Activated CD4-positive, alpha-beta T cell treated with anti-CD3 and anti-CD28 coated beads for 4 hours (primary cell): ENCODE measurements at places on chromosomes 11 and 22.

DNA sequence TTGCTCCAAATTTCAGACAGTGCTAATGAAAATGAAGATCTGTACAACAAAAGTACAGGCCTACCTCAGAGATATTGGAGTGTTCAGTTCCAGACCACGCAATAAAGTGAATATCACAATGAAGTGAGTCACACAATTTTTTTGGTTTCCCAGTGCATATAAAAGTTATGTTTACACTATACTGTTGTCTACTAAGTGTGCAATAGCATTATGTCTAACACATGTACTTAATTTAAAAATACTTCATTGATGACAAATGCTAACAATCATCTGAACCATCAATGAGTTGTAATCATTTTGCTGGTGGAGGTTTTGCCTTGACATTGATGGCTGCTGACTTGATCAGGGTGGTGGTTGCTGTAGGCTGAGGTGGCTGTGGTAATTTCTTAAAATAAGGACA lies 60.6 kb upstream of the E2F8 start:
- DNase-seq, result no peak

DNA sequence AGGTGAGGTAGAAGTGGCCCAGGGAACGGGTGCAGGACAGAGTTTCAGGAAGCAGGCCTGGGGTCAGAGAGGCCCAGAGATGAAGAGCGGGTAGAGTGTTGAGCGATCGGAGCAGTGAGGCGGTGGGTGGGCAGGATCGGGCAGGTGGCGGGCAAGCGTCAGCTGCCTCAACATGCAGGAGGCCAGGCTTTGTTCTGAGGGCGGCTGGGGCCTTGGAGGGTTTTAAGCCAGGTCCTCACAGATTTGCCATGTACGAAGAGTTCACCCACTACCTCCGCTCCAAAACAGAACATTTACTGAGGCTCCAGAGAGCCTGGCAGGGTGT lies 29.4 kb downstream of the FLRT1 start:
- DNase-seq, result no peak

- no peak for DNase-seq
Measured at GRCh38 chr22:23677701-23677995, 13.2 kb upstream of the RGL4 start.

DNA sequence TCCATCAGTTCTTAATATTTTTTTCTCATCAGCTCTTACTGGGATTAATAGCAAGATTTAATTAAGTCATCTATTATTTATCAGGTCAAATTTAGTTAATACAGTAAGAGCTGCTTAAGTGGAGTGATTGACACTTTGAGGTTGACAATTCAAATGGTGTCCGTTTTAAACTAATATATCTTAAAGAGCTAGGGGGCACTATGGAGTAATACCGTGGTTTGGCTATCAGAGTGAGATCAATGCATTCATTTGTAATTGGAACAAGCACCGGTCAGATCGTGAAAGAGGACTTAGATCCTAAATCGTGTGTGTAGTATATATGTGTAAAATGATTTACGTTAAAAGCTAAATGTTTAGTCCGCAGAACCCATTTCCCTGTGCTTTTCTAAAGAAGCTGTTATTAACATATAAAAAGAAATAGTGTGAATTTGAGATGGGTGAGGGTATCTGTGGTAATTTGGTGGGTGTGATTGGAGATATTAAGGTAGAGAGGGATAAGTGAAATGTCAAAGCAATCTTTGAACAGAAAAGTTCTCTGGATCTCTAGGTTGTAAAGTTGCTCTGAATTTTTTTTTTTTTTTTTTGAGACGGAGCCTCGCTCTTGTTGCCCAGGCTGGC lies 2.3 kb downstream of the SIK2 start:
- no peak for DNase-seq

DNA sequence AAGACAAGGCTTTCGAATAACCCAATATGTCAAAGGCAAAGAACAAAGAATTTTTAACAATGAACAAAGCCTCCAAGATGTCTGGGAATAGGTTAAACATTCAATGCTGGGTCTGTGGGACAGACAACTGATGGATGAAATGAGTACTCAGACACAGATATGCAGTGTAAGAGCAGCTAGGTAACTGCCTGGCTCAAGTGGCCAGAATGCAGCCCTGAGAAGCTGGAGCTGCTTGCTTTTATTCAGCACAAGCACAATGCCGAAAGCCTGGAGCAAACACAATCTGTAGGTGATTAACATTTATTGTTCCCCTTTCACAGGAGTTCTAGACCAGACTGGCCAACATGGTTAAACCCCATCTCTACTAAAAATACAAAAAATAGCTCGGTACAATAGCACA lies 24.0 kb downstream of the GLYAT start:
- DNase-seq, result no peak

DNA sequence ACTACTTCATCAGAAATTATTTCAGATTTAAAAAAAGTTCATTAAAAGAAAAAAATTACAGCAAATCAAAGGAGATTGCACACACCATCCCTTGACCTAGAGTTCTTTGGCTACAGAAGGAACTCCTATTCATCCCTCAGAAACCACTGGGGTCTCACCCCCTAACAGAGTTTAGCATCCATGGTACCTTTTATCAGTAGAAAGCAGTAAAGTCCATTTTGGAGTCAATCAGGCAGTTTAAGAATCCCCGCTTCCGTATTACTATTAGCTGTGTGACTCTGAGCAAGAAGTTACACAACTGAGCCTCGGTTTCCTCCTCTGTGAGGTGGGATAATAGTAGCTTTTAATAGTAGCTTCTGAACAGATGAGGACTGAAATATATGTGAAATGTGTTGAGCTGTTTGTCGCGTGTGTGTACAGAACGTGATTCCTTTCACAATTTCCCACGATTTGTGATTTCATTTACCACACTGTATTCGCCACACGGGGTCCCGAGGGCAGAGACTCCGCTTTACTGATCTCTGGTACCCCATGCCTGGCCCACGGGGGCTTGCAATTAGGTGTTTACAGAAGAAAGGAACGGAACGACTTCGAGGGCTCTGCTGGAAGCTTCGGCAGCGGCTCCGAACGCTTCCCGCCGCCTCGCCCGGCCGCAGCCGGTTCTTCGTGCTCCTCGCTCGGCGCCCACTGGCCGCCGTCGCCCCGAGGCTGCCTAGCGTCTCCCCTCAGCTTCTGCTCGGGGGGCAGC lies 72.5 kb upstream of the ZBED5 start:
- no peak for DNase-seq

GRCh38 chr11:72736452-72737069 lies 15.6 kb downstream of the ARAP1 start:
- DNase-seq, result peak; percentile 55

GRCh38 chr22:20864186-20864908 lies 5.5 kb downstream of the SNAP29 start:
- DNase-seq, result no peak

GRCh38 chr11:96033095-96033494 lies 109.2 kb upstream of the MTMR2 start:
- no peak for DNase-seq

DNA sequence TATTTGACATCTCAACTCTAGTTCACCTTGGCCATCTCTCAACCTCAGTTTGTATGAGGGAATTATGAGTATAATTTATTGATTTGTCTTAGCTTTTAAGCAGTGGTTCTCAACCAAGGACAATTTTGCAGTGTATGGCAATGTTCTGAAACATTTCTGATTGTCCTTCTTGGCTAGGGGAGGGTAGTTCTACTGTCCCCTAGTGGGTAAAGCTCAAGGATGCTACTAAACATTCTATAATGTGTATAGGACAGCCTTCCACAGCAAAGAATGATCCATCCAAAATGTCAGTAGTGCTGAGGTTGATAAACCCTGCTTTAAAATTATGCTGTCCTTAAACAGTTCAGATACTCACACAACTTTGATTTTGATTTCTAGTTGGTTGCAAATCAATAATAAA lies 78.1 kb upstream of the ALKBH3 start:
- no peak for DNase-seq

DNA sequence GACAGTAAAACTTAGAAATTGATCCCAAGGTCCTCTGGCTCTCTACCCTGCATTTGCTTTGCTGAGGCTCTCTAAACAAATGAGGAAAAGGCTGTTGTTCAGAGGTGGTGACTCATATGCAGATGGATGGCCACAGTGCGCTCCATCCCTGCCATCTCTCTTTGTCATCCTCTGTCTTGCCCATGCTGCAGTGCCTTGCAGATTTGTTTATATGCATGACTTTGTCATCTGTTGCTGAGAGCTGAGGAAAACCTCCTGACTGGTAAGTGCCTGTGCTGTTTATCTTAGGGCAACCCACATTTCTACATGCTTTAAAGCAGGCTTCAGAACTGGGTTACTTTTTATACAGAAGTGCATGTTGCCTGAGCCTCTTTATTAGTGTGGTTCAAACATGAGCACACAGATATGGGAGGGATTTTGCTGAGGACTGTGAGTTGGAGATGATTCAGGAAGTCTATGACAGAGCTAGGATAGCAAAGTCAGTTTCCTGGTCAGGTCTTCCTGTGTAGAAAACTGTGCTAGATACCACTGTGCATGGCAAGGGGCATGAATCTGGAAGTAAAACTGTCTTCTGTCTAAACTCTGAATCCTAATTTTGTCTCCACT lies 57.4 kb downstream of the JAM3 start:
- DNase-seq, result no peak

GRCh38 chr11:57490456-57491248 lies 24.9 kb downstream of the SLC43A1 start:
- DNase-seq, result no peak

DNA sequence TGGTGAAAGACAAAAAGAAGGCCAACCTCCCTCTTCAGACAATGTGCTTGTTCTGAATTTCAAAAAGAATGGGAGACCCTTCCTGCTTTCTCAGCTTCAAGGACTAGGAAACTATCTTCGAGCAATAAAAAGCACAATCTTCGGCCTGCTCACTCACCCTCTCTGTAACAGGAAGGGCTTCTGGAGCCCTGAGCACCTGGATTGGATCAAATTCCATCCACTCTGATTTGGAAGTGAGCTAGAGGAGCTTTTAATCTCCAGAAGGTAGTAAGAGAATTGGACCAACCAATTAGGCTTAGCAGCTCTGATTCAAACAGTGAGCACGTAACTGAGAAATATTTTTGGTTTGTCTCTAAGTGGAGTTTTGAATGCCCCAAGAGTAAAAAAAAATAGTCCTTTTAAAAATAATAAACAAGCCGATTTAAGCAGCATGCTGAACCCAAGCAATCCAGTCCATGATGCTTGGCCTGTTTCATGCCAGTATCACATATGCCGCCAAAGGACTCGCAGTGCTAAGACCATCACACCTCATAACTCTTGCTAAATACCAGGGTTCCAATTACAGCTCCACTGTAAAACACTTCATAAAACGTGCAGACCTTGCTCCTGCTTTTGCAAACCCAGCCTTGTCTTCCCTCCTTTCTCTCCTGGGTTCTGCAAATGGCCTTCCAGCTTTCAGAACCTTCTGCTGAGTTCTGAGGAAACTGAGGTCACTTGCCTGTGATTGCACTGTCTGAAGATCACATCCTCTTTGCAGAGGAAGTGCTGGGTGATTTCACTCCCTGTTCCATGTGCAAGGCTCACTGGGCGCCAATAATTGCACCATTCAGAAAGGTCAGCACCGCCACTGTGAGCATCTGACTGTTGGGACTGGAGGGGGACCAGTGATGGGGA lies 74.4 kb downstream of the SLC1A2 start:
- DNase-seq, result no peak

DNA sequence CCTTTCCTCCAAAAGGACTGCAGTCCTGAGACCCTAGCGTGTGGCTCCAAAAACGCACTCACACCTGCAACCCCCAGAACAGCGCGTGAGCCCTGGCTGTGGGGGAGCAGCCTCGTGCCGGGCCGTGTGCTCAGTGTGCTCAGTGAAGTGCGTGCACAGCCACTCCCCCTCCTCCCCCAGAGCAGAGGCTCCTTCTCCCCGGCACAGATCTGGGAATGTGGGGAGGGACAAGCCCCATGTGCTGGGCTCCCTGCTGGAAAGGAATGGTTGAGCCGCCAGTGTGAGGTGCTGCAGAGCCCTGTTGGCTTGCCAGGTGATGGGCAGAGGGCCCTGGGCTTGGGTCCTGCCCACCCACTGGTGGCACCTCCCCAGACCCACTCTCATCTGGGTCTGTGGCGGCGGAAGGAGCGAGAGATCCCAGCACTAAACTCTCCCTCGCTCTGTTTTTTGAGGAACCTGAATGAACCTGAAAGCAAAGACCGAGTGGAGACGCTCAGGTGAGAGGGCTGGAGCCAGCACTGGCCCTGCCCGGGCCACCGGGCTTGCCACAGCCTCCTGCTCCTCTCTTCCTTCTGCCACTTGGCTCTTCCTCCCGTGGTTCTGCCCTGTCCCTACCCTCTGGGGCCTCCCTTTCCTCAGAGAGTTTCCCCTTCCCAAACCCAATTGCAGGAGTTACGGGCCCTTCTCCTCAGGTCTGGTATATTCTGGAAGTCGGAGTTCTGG lies 9.0 kb downstream of the RCOR2 start:
- DNase-seq, result no peak

DNA sequence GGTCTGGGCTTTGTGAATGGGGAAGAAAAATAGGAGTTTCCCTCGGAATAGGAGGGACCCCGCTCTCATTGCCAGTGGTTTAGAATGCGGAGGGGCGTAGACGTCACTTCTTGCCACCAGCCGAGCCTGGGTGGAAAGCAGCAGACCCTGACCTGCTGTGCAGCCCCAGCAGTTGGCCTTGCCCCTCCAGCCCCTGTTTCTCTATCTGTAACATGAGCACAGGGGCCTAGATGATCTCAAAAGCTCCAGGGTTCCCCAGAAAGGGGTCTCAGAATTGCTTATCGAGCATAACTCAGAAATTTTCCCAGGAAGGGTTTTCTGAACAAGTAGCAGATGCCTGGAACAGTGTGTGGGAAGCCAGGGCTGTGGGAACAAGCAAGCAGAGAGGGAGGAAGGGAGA lies 43.9 kb downstream of the C11orf91 start:
- DNase-seq, result no peak

DNA sequence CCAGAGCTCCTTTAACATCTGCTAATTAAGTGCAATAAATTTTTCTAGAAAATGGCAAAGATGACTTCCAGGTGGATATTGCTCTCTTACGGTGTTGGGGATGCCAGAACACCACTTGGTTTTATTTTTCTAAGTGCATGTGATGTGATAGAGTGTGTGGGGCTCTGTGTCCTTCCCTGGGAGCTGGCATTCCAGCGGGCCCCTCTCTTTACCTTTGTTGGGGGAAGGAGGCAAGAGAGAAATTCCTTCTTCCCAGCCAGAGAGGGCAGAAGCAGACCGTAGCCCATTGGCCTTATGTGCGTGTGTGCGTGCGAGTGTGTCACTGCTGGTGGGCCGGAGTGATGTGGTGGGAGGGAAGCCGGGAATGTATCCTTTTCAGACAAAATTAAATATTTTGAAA lies 17.2 kb downstream of the TEF start:
- DNase-seq, result no peak

GRCh38 chr22:36323182-36323854 lies 64.4 kb downstream of the MYH9 start:
- DNase-seq, result no peak

GRCh38 chr11:35286126-35286525 lies 133.2 kb downstream of the SLC1A2 start:
- DNase-seq, result no peak

GRCh38 chr11:70603756-70604211 lies 205.5 kb downstream of the CTTN start:
- DNase-seq, result no peak

GRCh38 chr22:23175817-23176644 lies 4.3 kb upstream of the BCR start:
- DNase-seq, result no peak
